ENCODE measurements at places on chromosomes 16 and 17.
A peak's percentile ranks its signal among the peaks of the same experiment; 100 is the strongest.

DNA sequence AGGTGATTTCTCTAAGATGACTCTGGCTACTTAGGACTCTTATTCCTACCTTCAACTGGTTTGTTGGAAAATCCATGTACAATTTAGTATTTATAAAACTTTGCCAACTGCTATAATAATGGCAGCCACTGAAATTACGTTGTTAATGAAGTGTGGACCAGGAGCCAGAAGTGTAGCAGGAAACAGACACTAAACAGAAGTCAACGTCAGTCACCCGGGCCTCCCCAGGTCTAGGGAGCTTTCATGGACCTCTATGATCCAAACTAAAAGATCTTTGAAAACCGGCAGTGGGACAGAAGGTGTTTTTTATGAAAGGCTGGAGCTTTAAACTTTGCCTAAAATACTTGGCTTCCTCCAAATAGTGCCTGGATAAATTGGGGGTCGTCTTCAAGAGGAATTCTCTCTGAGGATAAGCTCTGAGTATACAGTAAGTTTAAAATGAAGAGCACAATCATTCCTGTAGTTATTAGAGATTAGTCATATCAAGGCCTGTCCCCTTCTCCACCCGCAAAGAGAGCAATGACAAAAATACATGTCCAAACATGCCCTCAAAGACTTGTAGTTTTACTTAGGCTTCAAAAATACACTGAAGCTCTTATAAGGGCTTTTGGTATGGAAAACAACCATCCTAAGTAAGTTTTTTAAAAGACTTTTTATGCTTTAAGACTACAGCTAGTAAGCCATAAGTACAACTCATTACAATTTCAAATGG is 34.6 kb downstream of the DCUN1D3 start:
- DNase-seq, result no peak

- DNase-seq, result no peak
Observed at GRCh38 chr17:60888812-60889709, 211.4 kb downstream of the BCAS3 start.

- no peak for DNase-seq
Observed at GRCh38 chr17:17054636-17055035, 12.4 kb downstream of the MPRIP start.

- no peak for DNase-seq
Observed at GRCh38 chr17:3794557-3795389, 6.2 kb downstream of the ITGAE start.

GRCh38 chr17:64369007-64369893 is 21.4 kb downstream of the PECAM1 start:
- no peak for DNase-seq

- no peak for DNase-seq
Observed at GRCh38 chr16:48542020-48542473, 67.9 kb downstream of the N4BP1 start.

- DNase-seq, result no peak
Observed at GRCh38 chr17:9725575-9725974, 65.8 kb downstream of the DHRS7C start.

GRCh38 chr17:77402159-77402731 is 261.5 kb downstream of the SEC14L1 start:
- no peak for DNase-seq

DNA sequence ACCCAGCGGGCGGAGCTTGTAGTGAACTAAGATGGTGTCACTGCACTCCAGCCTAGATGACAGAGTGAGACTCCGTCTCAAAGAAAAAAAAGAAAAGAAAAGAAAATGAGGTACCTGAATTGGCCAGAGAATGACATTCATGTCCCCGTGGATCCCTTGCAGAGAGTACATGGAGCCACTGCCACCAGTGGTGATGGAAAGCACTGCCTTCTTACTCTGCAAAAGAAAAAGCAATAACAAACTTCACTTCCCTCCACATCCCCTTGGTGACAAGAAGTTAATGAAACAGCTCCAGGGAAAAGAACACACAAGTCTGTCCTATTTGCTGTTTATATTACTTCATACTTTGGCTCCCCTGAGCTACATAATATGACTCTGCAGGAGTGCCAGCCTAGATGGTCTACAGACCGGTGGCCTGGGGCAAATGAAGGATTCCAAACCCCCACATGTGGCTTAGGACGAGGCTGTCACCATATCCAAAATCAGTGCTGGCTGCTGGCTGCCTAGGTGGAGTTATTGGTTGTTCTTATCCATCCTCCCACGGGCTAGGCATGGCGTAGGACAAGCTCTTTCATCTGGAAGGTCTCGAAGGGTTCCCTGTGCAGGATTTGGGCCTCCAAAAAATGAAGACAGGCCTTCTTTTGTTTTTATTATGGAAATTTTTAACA is 13.3 kb downstream of the NQO1 start:
- no peak for DNase-seq

GRCh38 chr17:76297436-76297835 is 10.6 kb downstream of the QRICH2 start:
- DNase-seq, result no peak

DNA sequence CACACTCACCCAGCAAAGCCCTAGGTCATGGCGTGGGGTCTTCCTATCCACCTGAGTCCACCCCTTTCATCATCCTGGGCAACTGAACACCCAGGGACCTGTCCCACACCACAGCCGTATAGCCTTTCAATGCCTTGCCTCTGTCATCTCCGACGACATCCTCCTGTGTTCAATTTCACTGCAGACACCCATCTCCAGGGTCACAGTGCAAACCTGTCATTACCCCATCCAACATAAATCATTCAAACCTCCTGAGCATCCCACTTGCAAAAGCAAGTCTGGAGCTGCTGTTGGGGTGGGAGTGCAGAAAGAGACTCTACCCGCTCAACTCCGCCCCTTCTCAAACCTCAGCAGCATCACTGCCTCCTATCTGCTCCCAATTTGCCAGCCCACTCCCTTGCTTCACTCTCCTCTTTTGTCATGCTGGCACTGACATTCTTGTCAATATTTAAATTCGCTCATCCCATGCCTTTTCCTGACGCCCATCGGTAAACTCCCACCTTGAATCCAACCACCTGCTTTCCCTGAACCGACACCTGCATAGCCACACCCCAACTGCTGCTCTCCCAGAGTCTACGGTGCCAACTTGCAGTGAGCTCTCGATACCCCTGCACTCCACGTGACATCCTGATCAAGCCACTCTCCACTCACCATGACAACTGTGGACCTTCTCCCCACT is 37.0 kb downstream of the MARF1 start:
- no peak for DNase-seq

DNA sequence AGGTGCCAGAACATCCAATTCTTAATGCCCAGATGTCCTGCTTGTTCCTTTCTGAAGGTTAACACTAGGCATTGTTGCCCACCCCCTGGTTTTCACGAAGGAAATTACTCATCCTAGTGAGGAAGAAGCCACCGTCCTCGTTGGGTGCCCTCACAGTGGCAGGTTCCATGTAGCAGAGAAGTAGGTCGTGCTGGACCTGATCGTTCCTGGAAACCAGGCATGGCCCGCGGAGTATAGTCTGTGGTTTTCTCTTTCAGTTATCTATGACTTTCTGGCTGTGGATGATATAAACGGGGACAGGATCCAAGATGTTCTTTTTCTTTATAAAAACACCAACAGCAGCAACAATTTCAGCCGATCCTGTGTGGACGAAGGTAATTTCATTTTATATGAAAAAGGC is 16.5 kb downstream of the RGS11 start:
- no peak for DNase-seq

GRCh38 chr16:47734987-47735594 is 274.0 kb downstream of the PHKB start:
- DNase-seq, result no peak

DNA sequence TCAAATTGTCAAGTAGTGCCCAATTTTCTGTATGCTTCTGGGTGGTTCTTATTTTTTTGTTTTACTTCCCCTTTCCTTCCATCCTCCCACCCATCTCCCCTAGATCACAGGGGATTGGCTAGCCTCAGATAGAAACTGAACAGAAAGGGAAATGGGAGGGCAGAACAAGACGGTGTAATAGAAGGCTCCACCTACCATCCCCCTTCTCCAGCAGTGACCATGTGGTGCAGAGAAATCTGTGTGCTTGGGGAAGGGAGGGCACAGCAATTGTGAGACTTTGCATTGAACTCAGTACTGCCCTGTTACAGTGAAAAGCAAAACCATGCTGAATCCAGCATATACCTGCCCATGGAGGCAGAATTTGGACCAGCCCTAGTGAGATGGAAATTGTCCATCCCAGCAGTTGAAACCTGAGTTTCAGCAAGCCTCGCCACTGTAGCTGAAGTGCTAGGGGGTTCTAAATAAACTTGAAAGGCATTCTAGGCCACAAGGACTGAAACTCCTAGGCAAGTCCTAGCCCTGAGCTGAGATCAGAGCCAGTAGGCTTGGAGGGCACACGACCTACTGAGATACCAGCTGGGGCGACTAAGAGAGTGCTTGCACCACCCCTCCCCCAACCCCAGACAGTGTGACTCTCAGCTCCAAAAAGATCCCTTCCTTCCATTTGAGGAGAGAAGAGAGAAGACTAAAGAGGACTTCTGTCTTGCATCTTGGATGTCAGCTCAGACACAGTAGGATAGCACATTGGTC is 5.2 kb downstream of the SLFN11 start:
- no peak for DNase-seq

DNA sequence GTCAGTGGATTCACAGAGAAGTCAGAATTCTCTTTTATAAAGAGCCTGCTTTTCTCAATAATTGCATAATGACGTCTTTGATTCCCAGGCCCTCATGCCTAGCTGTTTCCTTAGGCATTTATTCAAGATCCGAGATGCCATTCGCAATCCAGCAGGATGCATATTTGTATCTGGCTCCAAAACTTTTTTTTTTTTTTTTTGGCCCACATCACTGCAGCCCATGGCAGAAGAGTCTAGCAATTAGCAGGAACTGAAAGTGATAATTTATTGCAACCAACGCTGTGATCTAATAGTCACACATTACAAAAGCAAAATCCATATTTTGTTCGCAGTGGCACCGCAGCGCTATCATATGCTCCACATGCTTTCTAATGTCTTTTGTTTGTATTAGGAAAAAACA is 503.4 kb downstream of the MAF start:
- no peak for DNase-seq

GRCh38 chr16:89320782-89321501 is 103.4 kb downstream of the ZNF778 start:
- DNase-seq, result peak; percentile 57

DNA sequence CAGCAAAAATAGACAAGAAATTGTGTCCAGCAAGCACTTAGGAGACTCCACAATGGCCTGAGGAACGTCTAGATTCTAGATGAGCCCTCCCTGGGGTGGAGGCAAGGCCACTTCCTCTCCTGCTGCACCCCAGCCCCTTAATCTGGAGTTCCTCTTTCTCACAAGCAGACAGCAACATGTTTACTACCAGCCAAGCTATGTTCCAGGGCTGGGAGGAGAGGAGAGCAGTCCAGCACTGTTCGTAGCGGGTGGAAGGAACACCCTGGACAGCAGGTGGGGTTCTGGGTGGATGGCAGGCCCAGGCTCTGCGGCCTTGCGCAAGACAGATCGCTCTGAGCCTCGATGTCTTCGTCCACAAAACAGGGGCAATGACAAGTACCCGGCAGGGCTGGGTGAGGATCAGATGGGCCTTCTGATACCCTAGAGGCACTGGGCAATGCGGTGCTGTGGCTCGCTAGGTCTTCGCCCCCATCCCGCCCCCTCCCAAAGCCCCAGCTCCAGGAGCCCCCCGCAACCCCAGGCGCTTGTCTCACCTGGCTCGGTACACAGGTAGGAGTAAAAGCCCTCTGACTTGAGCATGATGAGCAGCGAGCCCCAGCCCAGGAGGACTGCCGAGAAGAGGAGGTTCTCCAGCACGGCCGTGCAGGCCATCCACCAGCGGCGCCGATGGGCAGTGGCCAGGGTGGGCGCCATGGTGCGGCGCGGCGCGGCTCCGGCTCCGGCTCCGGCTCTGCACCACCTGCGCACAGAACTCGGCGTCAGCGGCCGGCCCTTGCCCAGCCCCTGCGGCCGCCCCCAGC is 1.3 kb downstream of the SLC43A2 start:
- DNase-seq, result no peak

DNA sequence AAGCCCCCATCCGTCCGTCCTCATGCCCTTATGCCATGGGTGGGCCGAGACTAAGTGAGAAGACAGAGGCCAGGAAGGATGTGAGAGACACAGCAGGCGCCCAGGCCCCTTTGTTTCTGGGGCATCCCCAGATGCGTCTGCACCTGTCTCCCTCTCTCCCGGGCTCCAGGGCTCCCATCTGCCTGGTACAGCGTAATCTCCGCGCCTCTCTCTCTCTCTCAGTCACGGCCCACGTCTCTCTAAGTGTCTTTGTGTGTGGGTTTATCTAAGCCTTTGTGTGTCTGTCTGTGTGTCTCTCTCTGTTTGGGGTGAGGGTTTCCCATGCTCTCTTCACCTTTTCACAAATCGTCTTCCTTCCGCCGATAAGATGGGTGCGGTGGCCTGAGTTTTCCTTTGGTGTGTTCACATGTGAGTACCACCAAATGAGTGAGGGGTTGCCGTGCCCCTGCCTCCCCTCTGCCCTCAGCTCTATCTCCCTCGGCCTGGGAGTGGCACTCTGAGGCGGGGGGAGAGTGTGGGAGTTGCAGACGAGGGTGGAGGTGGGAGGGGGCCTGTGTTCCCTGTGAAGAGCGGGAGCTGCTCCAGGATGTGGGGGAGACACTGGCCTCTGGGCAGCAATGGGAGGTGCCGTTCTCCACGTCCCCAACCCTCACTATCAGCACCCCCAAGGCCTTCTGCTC is 25.8 kb upstream of the ABCC3 start:
- no peak for DNase-seq

DNA sequence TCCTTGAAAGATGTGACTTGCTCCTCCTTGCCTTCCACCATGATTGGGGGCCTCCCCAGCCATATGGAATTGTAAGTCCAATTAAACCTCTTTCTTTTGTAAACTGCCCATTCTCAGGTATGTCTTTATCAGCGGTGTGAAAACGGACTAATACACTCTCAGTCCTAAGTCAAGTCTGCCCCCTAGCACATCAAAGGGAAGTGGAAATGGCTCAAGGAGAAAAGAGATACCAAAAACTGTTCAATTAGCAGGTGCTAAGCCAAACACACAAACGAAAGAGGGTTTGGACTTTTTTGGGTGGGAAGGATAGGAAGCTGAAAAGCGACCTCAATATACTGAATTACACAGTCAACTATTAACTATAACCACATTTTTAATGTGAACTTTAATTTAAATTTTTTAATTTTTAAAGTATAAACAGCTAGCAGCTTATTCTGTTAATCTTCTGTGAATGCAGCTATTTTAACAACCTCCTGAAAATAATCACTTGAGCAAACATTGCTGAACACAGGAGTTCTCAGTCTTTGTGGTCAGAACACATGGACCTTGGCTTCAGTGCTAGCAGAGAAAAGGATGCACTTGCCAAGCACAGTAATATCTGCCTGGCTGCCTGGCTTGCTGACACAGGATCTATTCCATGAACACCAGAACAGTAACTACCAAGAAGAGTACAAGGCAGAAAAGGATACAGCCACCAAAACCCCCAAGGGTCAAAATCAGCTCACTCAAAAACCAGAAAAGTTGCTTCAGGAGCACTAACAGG is 10.9 kb downstream of the ZNF18 start:
- no peak for DNase-seq

DNA sequence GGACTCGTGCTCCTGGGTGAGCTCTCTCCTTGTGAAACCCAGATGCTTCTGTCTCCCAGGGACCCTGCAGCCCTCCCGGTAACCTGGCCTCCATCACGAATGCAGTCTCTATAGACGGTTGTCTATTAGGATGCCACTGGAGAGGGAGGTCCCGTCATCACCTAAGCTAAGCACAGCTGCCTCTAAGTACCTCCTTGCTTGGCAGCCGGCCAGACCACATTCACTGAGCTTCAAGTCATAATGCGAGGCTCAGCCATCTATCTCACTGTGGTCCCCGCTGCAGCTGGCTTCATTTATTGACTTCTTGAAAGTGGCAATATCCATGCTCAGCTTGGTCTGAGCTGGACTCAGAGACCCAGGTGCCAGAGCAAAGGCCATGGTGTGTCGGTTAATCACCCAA is 74.5 kb upstream of the HSBP1 start:
- DNase-seq, result no peak

Measured in SW 1271 (cell line).